NCI-H510A treated with DMSO at 0.1 percent for 48 hours (cell line): ENCODE measurements at places on chromosomes 13 and 19.

DNA sequence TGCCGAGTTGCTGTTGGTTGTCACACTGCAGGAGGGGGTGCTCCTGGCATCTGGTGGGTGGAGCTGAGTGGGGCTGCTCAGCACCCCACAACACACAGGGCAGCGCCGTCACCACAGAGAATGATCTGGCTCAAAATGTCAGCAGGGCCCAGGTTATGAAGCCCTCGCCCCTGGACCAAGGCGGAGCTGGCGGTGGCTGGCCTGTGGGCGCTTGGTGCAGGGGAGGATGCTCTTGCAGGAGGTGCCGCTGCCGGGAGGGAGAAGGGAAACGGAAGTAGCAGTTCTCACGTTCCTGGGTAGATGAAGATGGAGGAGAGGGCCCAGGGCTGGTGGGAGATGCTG lies 14.2 kb upstream of the LENG8 start:
- DNase-seq = no peak

DNA sequence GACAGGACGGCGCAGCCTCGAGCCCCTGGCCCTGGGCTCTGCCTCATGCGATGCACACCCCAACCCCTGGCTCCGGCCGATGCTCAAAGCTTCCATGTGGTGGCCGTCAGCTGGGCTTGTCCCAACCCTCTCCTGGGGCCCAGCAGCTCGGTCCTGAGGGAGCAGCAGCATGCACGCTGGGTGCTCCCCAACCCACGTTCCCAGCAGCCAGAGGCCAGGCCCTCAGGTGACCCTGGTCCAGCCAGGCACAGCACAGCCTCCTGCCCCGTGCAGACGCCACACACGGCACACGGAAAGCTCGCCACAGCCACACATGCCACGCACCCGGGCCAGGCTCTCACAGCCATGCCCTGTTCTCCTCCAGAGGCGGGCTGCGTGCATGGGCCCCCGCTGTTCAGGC lies 60.7 kb downstream of the IER2 start:
- DNase-seq = no peak

DNA sequence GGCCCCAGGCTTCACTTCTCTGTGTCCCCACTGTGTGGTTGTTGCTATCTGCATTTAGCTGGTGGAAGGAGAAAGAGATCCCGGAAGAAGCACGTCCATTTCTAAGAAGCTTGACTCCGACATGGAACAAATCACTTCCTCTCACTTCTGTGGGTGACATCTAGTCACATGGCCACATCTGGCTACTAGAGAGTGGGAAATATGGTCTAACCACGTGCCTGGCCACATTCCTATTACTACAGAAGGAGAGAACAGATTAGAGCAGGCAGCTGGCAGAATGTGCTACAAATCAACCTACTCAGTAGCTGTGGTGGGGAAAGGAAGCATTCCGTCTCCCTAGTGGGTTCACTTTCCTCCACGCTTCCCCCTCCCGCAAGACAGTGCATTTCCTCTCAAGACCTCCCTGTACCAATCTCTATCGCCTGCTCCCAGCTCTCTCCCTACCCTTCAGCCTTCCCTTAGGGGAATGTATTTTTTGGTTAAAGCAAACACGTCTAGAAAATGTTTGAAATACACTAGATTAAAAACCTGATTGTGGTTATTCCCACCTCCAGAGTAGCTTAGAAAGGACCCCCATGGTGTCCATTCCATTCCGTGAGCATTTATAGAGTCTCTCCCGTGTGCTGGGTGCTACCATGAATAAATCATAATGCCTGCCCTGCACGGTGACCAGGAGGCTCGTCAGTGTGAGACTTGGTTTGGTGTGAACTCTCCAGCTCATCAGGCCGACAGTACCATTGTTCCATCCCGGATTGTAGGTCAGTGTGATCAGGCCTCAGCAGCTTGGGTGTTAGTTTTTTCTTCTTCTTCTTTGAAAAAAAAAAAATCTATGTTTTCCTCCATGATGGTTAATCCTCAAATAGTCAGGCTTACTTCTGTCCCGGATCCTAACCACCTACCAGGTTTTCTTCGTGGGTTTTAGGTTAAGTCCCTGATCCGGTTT lies 8.0 kb upstream of the AMER2 start:
- DNase-seq = no peak

- no peak for DNase-seq
These were observed 326.0 kb upstream of the SPRY2 start for GRCh38 chr13:80666782-80667552.

DNA sequence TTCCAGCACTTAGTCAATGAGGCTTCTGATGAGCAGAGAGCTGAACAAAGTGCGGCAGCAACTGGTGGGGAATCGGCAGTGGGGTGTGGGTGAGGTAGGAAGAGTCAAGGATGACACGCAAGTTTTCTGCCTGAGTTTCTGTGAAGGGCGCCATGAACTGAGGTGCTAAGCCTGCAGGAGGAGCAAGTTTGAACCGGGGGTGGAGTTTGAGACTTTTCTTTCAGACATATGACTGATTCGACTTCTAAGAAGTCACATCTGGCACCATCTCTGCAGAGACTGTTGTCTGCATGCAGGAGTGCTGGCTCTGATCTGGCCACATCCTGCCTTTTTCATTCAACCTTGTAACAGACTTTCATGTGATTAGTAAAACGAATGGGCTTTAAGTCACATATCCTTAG lies 14.8 kb upstream of the GPI start:
- no peak for DNase-seq

GRCh38 chr13:49814551-49815270 lies 22.2 kb upstream of the KPNA3 start:
- DNase-seq = no peak

DNA sequence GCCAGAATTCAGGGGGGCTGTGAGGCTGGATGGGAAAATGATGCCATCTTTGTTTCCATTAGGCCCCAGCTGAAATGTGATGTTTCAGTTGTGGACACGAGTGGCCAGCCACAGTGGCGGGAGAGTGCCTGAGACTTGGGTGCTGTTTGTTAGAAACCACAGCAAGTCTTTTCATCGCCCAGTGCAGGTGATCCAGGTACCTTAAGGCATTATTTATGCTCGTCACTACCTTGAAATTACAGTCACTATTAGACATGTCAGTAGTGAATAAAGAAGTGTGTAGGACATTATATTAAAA lies 82.5 kb upstream of the TM9SF2 start:
- no peak for DNase-seq

- DNase-seq = peak; percentile 59
These were observed 850 bp upstream of the CERS4 start for GRCh38 chr19:8208119-8208921.
